ENCODE measurements at places on chromosomes 4 and X.
A peak's percentile ranks its signal among the peaks of the same experiment; 100 is the strongest.

DNA sequence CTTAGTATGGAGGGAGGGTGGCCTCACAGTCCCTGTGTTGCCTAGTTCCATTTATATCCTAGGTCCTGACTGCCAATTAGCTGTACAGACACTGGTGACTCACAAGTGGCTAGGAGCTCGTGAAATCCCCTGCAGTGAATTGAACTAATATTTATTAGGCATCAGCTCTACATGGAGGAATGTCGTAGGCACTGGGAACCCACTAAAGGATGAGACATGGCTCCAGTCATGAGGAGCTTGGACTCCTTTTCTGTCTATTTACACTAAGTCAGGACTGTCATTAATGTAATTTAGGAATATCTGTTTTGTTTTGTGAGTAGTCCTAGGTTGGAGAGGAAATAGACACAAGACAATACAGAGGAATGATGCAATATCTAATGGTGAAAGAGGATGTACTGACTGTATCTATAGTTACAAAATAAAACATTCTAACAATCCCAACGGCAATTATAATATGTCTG is 67.7 kb downstream of the MID1IP1 start:
- no peak for DNase-seq

GRCh38 chr4:76449362-76449767 is 14.3 kb downstream of the SHROOM3 start:
- DNase-seq = no peak

DNA sequence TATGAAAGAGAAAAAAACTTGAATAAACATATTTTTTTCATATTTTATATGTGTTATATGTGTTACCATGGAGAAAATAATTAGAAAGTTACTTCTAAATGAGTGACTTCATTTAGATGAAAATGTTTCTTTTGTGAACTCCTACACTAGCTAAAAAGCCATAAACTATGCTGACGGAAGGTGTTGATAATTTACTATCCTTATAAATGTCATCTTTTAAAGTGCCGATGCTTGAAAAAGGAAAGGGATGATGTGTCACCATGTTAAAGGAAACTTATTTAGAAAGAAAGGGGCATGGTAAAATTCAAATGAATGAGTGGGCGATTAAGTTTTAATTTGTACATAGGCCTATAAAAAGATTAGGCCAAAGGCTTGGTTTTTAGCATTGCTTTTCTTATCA is 133.8 kb downstream of the SPRY1 start:
- no peak for DNase-seq

GRCh38 chr4:633976-634598 is 8.7 kb downstream of the PDE6B start:
- DNase-seq = no peak

- DNase-seq = no peak
These were observed 26.3 kb downstream of the AFF1 start for GRCh38 chr4:86961116-86961515.

- peak; percentile 64 for DNase-seq
These were observed 15.9 kb downstream of the SH3TC1 start for GRCh38 chr4:8215001-8215427.

- no peak for DNase-seq
These were observed 540.1 kb upstream of the FAM241A start for GRCh38 chr4:111605111-111605510.

DNA sequence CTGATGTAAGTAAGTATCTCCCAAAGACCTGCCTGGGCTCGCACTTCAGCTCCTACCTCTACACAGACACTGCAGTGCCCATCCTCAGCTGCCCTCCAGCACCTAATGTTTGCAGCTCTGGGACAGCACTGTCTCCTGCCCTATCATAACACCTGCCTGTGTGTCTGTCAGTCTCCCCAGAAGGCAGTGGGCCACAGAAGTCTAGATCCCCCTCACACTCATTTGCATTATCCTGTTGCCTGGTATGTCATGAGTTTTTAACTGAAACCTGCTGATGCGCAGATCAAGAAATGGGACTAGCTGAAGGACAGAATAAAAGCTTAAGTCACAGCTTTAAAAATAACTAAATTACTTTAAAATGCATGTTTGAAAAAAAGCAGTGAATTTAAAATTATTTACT is 43.0 kb downstream of the LRP2BP start:
- no peak for DNase-seq

DNA sequence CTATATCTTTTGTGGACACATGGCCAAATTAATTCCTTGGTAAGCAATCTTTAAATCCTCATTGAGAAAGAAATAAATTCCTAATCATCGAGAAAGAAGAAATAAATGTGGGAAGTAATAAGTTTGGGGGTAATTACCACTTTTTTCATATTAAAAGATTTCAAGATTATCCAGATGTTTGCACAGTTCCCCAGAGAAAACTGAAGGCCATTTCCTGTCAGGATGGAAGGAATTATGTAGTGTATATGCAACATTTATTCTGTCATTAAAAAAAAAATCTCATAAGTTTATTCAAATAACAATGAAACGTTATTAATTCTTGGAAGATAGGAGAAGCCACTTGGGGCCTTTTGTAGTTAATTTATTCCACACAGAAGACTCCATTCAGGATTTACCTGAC is 385.6 kb upstream of the NR3C2 start:
- no peak for DNase-seq

- peak; percentile 32 for DNase-seq
These were observed 10.3 kb downstream of the RTL5 start for GRCh38 chrX:72121383-72121782.

Measured in AG09309 (cell line).